ENCODE measurements at places on chromosomes 5 and 9. TPM values are rescaled to one million over a fixed set of nuclear protein-coding genes. Genes with fewer than 3 reads are reported as not detected.

Gene ADCY2
- total RNA-seq: 74.9 TPM

Gene SHOC1
- total RNA-seq: not detected

- no peaks in the 10 kb centered on the region for H3K27me3 ChIP-seq
- peak overlapping the region; percentile 96 for H3K27ac ChIP-seq
- H3K4me1 ChIP-seq: peaks cover 23% of the 10 kb centered on the region
- H3K36me3 ChIP-seq: no peaks in the 10 kb centered on the region
- DNase-seq: no peak
Measured at GRCh38 chr9:135340726-135341475, 138.7 kb upstream of the PPP1R26 start.

DNA sequence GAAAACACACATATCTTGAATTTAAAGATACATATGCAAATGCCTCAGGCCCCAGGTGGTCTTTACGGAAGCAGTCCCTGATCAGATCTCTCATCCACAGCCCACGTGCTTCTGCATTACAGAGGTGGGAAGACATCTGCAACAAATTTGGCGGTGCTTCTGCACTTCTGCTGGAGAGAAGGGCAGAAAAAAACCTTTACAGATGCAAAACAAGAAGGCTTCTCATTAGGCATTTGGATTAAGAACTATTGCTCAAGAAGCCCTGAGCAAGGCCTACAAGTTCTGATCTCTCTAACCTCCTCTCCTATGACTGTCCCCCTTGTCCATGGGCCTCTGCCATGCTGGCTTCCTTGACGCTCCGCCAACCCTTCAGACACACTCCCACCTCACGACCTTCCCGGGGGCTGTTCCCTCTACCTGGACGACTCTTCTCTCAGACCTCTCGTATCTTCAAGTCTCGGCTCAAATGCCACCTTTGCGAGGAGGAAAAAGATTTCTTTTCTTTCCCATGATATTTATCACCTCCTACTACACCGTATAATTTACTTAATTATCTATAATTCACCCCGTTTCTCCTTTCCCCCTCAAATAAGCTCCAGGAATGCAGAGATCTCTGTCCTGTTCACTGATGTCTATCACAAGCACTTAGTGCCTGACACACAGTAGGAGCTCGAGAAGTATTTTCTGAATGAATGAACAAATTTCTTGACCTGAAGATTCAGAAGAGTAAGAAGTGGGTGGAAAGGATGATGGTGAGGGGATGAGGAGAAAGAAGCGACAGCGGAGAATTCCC is 1.1 kb downstream of the MTMR12 start:
- H3K4me1 ChIP-seq: peaks cover 11% of the 10 kb centered on the region
- no peaks in the 10 kb centered on the region for H3K27me3 ChIP-seq
- H3K36me3 ChIP-seq: no peaks in the 10 kb centered on the region
- DNase-seq: peak; percentile 69
- peak overlapping the region; percentile 58 for H3K27ac ChIP-seq

Gene MLANA
- not detected for total RNA-seq

- no peaks in the 10 kb centered on the region for H3K36me3 ChIP-seq
- no peaks in the 10 kb centered on the region for H3K27me3 ChIP-seq
- no peak overlapping the region for H3K27ac ChIP-seq
- no peaks in the 10 kb centered on the region for H3K4me1 ChIP-seq
- no peak for DNase-seq
Measured at GRCh38 chr5:98243972-98244371, 529.5 kb upstream of the RGMB start.

Gene LRRC70
- 1.7 TPM for total RNA-seq

Gene SOHLH1
- total RNA-seq: 0.21 TPM

Gene AGXT2
- total RNA-seq: not detected

DNA sequence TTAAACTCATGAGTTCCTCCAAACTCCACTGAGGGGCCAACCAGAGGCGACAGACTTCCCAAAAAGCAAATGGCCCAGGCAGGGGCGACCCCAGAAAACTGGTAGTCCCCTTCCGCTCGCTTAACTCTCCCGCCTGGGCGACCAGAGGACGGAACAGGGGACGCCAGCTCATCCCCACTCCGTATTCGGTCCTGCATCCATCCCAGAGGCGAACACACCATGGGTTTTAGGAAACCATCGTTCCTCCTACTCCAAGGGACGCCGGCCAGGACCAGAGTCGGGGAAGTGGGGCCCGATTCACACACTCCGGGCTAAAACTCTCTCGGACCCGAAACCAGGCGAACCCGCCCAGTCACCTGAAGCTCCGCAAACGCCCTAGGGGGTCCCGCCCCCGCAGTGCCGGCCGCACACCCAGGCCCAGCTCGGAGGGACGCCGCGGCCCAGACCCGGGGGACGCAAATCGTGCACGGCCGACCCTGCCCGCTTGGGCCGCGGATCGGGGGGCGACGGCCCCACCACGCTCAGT is 478 bp downstream of the TEX10 start:
- no peaks in the 10 kb centered on the region for H3K27me3 ChIP-seq
- peaks cover 22% of the 10 kb centered on the region for H3K4me1 ChIP-seq
- no peaks in the 10 kb centered on the region for H3K36me3 ChIP-seq
- peak; percentile 47 for DNase-seq
- peak overlapping the region; percentile 91 for H3K4me3 ChIP-seq

DNA sequence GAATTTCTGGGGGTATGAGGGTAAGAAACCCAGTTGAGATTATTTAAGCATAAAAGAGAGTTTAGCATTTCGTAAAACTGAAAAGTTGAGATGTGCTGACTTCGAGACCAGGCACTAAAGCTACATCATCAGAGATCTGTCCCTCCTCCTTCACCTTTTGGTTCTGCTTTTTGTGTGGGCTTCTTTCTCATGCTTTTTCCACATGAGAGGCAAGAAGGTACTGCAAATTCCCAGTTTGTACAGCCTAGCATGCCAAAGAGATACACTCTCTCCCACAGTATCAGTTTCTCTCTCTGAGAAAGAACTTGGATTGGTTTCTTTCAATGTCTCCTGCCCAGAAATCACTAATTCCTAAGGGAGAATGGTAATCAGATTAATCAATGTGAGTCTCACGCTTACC is 584.7 kb downstream of the SEMA5A start:
- no peaks in the 10 kb centered on the region for H3K27me3 ChIP-seq
- H3K36me3 ChIP-seq: no peaks in the 10 kb centered on the region
- DNase-seq: no peak
- no peak overlapping the region for H3K4me3 ChIP-seq
- H3K4me1 ChIP-seq: no peaks in the 10 kb centered on the region

DNA sequence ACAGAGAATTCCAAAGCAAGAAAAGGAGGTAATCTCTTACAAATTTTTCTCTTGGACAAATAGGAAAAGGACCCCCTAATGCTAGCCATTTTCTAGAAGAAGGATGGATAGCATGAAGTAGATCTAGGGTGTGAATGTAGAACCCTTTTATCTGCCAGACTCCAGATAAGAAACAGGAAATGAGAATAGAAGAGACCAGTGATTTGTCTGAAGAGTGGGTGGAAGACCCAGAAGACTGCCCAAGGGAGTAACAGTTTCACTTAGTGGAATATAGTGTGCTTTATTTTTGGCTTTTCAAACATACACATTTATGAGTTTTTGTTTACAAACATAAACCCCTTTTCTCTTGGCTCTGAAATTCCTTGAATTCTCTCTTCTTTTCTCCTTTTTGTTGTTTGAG is 25.0 kb downstream of the ECM2 start:
- H3K4me1 ChIP-seq: no peaks in the 10 kb centered on the region
- no peaks in the 10 kb centered on the region for H3K27me3 ChIP-seq
- H3K4me3 ChIP-seq: no peak overlapping the region
- no peak overlapping the region for H3K27ac ChIP-seq

DNA sequence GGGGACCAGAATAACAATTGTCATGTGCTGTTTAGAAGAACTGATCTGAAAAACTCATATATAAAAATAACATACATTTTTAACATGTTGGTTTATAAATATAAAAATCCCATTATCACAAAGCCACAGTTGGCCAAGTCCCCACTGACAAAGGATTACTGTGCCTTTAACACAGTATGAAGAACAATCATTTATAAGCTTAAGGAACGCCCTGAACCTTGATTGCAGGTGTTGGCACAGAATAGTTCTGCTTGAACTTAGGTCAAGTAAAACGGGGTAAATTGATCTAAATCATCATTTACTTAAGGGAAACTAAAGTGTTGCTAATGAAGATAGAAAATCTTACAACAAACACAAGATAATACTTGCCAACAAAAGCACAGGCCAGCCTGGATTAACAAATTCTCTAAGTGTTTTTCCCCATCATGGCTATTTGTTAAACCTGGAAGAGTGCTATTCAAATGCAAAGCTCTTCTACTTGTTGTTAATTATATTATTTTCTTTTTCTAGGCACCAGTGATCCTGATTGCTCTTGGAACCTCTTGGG is 46.1 kb downstream of the ASTN2 start:
- peaks cover 55% of the 10 kb centered on the region for H3K4me1 ChIP-seq
- no peaks in the 10 kb centered on the region for H3K27me3 ChIP-seq
- H3K36me3 ChIP-seq: no peaks in the 10 kb centered on the region

DNA sequence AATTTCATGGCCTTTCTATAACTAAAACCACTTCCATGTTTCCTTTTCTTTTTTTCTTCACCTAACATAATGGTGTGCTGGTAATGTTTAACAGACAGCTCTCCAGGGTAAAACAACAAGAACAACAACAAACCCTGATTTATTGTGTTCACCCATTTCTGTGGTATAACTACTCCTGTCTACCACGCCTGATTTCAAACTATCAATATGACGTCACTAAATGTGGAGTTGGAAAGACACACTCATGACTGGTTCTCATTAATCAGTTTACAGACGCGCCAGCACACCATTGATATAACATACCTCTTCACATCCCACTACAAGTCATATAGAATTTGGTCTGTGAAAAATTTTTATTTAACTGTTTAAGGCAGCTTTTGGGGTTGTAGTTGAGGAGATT is 142.9 kb downstream of the ARRDC3 start:
- H3K36me3 ChIP-seq: no peaks in the 10 kb centered on the region
- no peaks in the 10 kb centered on the region for H3K4me1 ChIP-seq
- no peak for DNase-seq
- no peaks in the 10 kb centered on the region for H3K27me3 ChIP-seq

GRCh38 chr5:107700481-107700880 is 29.7 kb upstream of the EFNA5 start:
- DNase-seq: no peak
- H3K27me3 ChIP-seq: no peaks in the 10 kb centered on the region
- no peak overlapping the region for H3K4me3 ChIP-seq
- H3K36me3 ChIP-seq: no peaks in the 10 kb centered on the region

Gene SLC9A3
- 3.1 TPM for total RNA-seq

DNA sequence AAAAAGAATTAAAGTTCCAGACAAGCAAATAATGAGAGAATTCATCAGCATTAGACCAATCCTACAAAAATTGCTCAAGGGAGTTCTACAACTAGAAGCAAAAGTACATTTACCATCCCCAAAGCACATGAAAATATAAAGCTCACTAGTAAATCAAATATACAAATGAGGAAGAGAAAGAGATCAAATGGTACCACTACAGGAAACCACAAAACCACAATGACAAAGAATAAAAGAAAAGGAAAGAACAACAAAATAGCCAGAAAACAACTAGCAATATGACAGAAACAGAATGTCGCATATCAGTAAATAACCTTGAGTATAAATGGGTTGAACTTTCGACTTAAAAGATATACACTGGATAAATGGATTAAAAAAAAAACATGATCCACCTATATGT is 739.0 kb downstream of the DTWD2 start:
- no peak for DNase-seq
- H3K27me3 ChIP-seq: no peaks in the 10 kb centered on the region
- no peak overlapping the region for H3K27ac ChIP-seq

Gene SCGB3A2
- 36.1 TPM for total RNA-seq

- H3K27ac ChIP-seq: no peak within 1 kb of the TSS
- H3K4me3 ChIP-seq: no peak within 1 kb of the TSS
Measured at GRCh38 chr5:62578540-62578939, at the start of gene LRRC70. Gene LRRC70, plus strand, starts transcription at chr5:62578819. Its CDS starts 620 bp downstream, at chr5:62579439.

DNA sequence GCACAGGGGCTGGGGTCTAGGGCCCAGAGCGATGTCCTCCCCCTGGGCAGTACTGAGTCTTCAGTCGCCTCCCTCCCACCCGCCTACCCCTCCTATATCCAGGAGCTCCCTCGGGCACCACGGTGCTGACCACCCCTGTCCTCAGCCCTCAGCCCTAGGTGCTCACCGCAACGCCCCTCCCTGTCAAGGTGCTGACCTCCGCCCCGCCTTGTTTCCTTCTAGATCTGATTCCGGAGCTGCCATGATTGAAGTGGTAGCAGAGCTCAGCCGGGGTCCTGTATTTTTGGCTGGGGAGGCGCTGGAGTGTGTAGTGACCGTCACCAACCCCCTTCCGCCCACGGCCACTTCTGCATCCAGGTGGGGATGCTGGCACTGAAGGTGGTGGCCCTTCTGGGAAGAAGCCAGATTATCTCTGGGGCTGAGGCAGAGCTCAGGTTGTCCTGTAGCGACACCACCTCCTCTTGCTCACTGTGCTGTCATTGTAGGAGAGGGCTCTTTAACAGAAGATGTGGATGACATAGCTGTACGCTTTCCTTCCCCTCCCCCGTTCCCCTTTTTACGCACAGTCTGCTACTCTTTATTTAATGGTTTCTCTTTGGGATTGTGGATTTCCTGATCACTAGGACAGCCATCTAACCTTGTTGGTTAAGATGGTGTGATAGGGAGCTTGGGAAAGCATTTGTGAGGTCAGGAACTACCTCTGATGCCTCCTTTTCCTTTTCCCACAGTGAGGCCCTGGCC is 598 bp downstream of the RGP1 start:
- DNase-seq: peak; percentile 70
- no peaks in the 10 kb centered on the region for H3K27me3 ChIP-seq
- H3K36me3 ChIP-seq: peaks cover 8% of the 10 kb centered on the region
- peaks cover 30% of the 10 kb centered on the region for H3K4me1 ChIP-seq

DNA sequence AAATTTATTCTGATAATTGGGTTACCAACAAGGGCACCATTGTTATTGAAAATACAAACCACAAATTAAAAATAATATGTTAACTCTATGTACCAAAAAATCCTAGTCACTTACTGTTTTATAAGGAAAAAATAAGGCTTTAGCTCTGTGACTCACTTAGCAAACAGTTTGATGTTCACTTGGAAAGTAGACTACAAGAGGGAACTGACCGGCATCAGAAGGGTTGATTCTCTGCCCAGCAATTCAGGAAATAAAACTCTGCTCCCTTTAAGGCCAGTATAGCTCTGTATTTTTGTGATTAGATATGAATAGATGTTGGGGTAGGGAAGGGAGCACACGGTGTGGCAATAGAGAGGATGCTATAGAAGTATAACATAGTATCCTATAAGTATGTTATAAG is 671.3 kb downstream of the LRRC70 start:
- H3K36me3 ChIP-seq: no peaks in the 10 kb centered on the region
- H3K27ac ChIP-seq: no peak overlapping the region
- H3K4me1 ChIP-seq: peaks cover 18% of the 10 kb centered on the region
- H3K27me3 ChIP-seq: no peaks in the 10 kb centered on the region
